Stimulated activated CD4-positive, alpha-beta T cell treated with anti-CD3 and anti-CD28 coated beads, TNF-alpha, amount 100 ng/mL, for 1 hour (primary cell): ENCODE measurements at places on chromosomes 7 and 10.

DNA sequence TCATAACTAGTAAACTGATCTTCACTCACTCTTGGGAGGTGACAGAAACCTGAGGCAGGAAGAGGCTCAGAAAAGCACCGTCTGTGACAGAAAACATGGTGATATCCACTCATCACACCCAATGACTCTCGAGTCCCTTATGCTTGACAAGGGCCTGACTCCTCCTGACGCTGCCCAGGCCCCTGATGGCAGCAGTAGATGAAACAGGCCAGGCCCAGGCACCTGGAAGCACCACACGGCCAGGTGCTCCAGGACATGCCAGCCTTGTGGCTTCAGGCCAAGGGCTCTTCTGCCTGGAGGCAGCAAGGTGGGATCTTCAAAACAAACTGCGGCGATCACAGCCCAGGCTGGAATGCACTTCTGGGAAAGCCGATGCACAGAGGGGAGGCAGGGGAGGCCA is 89.3 kb downstream of the MAD1L1 start:
- DNase-seq = no peak

- peak; percentile 91 for DNase-seq
Measured at GRCh38 chr7:140696024-140696679, 356 bp upstream of the NDUFB2 start.

- no peak for DNase-seq
Measured at GRCh38 chr10:82242778-82243177, 367.8 kb downstream of the NRG3 start.

- no peak for DNase-seq
Measured at GRCh38 chr7:70631718-70632117, 500.2 kb upstream of the GALNT17 start.

DNA sequence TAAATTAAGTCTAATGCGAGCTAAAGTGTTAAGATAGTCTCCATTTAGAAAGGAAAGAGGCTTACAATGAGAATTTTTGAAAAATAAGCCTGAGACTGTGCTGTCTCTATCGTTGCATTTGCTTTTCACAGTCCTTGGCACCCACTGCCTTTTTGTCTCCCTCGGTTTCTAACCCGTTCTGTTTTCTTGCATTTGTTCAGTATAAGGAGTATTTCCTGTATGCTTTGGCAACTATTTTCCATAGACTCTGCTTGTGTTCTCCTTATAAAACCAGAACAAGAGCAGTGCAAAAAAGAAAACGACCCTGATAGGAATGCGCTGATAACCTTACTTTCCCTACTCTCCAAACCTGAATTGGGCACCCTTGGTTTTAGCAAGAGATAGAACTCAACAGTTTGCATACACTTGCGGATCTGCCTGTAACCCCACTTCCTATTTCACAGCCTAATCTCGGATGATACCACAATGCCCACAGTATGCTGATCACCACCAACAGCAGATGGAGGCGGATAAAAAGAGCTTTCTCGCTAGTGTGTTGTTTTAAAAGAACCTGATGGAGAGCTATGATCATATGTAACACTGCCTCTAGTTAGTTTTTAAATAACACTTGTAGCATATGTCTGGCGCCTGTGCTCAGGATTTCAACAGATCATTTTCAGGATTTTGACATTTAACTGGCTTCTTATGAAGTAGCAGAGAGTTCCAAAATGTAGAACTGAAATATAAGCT is 1.6 kb upstream of the ARHGAP12 start:
- DNase-seq = no peak

- DNase-seq = no peak
Measured at GRCh38 chr7:140611641-140612040, 29.0 kb downstream of the DENND2A start.

- DNase-seq = no peak
Measured at GRCh38 chr7:39130857-39131526, 153.3 kb downstream of the POU6F2 start.

GRCh38 chr7:111477462-111478225 is 84.6 kb downstream of the IMMP2L start:
- DNase-seq = no peak

DNA sequence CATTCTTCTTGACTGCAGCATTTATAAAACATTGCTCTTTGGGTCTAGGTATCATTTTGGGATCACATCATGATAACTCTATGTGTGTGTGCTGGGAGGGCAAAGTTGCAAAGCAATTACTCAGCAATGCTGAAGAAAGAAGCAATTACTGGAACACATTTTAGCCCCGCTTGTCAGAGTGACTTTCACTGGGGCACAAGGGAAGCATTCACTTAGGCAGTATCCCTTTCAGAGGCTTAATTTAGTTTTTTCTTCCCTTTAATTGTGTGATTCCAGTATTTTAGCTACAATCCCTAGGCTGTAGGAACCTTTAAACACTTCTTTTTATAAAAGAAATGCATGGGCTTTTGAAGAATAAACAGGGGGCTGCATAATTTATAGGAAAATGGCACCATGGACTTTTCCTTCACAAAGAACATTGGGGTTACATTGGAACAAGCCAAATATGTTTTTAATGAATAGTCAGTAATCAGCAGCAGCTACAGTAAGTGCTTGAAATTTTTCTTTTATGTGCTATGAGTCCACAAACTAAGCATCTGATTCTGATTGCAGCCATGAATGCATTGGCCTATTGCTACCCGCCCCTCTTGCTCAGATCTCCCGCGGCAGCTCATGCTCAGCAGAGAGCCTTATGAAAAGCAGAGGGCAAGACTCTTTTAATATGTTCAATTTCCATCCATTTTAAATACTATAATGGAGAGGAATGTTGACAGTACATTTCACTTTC is 51.2 kb upstream of the NXPH1 start:
- no peak for DNase-seq

- no peak for DNase-seq
Measured at GRCh38 chr7:11343136-11343535, 369.5 kb downstream of the PHF14 start.

DNA sequence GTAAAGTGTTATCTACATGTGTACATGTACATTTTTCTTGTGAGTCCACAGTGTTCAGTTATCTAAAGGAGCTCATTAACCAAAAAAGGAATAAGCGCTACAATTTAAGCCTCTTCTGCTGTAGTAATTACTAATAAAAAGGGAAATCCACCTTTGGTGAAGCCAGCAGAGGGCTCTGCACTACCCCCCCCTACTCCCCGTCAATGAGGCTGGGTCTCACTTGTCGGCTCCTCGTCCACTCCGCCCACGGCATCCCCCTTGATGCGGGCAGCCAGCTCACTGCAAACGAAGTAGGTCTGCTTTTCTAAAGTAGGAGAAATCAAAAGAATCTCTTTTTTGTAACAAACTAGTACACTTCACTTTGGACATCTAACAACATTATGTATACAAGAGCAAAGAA is 4.7 kb upstream of the WASHC2A start:
- no peak for DNase-seq
